ENCODE measurements at places on chromosomes 13 and 19.

- no peak for DNase-seq
These were observed 737.1 kb upstream of the SLC10A2 start for GRCh38 chr13:103803349-103803748.

DNA sequence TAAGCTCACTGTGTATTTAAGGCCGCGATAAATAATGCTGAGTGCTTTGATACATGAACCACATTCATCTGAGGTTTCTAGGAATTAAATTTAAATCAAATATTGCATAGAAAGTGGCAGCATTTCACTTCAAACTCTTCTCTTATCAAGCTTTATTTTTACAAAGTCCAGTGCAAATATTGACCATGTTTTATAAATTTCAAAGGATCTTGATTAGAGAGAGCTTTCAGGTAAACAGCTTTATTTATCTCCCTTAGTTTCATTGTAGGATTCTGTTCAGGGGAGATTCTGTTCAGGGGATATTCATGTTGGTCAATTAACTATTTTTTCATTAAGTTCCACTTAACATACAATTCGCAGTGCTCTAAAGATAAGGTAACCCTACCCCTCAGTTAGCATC lies 249.7 kb upstream of the IRS2 start:
- DNase-seq: no peak

GRCh38 chr13:85266771-85267170 lies 532.4 kb downstream of the SLITRK6 start:
- DNase-seq: no peak

- DNase-seq: no peak
These were observed 1.1 kb downstream of the TNFAIP8L1 start for GRCh38 chr19:4640247-4641000.

DNA sequence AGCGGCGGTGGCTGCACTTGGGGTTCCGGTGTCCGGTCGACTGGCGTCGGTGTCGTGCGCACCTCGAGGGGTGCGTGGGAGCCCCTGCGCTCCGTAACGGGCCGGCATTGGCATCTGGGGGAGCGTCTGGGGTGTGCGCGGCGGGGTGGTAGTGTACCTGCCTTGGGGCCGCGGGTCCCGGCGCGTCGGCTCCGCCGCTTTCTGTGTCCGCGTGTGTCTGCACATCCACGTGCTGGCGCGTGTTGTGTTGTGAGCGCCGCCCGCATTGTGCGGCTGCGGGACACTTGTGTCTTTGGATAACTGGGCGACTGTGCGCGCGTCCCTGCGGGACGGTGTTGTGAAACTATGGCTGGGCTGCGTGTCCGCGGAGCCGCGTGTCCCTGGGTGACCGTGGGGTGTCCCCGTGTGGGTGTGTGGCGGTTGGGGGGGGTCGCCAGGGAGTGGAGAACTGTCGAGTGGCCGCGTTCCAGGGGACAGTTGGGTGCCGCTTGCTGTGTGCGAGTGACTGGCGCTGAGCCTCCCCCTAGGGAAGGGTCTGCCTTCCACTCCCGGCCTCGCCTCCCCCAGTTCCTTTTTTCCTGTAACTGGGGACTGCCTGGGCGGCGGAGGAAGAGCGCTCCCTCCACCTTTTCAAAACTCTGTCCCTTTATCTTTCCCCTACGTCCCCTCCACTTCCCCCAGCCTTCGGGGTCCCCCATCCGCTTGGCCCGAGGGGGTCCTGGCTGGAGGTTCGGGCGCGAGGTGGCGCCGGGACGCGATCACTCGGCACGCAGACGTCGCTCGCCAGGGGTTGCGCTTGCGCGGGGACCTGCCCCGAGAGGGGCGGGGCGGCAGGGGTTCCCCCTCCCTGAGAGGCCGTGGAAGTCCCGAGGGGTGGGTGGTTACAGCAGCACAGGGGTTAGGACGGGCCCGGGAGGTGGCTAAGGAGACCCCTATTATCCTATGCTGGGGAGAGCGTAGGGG lies 5.7 kb upstream of the NFIC start:
- DNase-seq: peak; percentile 91

DNA sequence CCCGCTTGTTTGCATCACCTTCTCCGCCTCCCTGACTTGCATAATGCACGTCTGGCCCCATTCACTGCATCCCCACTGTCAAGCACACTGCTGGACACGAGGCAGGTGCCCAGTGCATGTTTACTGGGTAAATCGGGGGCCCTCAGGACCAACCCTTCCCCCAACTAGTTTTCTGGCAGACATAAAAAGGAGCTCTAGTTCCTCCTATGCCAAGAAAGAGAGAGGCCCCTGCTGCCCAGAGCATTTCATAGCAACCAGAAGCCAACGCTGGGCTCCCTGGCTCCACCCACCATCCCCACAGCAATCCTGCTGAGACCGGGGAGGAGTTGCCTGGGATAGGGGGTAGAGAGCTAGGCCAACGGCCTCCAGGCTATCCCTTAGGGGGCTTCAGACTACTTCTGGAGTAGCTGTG lies 23.2 kb downstream of the ANKRD27 start:
- DNase-seq: no peak

DNA sequence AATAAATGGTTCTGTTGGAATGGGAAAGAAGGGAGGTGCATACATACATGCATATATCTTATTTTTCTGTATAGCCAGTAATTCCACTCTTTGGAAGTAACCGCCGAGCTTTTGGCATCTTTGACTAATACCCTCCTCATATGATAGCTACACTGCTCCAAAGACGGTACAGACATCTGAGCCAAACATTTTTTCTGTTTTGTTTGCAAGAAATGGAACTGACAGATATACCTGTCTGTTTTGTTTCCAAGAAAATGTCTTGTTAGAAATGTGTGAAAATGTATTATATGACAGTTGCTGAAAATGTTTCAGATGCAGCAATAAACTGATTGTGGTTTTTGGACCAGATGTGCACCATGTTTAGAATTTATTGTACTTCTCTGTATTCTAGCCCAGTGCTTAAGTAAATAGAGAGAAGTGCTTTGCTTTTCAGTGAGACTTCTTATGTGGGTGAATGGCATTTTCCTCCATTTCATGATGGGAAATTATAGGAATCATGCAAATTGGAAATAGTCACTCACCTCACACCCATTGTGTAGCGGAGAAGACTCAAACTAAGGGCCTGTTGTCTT lies 396.9 kb downstream of the KCNRG start:
- DNase-seq: no peak

DNA sequence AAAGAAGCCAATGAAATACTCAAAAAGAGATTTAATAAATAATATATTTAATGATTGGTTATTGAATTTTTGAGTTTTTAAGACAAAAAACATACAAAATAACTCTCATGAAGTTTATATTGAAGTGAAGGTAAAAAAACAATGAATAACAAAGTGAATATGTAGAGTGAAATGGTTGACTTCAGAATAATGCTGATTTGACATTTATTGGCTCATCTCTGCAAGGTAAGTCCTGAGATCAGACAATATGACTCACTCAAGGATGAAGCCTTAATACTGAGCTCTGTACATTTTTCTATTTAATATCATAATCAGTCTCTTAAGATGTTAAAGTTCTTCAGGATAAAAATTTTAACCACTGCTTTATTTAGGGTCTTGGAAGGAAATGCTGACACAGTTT lies 1398.9 kb upstream of the PCDH9 start:
- no peak for DNase-seq
